Activated CD4-positive, alpha-beta T cell treated with anti-CD3 and anti-CD28 coated beads, Interleukin-2, amount 10 ng/mL, durations not matched to agents 24 days and 14 days (primary cell): ENCODE measurements at places on chromosomes 3 and 15. TPM values are rescaled to one million over a fixed set of nuclear protein-coding genes. Genes with fewer than 3 reads are reported as not detected.

The CFAP92 gene
- 0.17 TPM in 1 of 2 replicates, not detected in the other for total RNA-seq

DNA sequence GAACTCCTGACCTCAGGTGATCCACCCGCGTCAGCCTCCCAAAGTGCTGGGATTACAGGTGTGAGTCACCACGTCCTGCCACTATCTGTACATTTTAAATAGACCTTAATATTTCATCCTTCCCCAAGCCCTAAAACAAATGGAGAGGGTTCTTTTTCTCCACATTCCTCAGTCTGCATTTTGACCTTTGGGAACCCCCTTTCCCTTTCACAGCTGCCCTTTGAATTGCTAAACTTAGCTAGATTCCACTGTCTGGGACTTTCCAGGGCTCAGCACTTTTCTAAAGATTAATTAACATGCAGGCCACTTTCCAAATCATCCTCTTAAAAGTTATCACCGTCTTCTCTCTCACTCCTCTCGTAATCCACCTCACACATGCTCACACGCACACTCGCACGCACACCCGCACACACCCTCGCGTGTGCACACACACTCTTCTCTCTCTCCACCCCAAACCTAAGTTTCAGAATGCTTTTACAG is 124.2 kb downstream of the TMCO5A start:
- H3K27ac ChIP-seq, result no peak overlapping the region
- H3K36me3 ChIP-seq, result no peaks in the 10 kb centered on the region
- H3K27me3 ChIP-seq, result peaks cover 17% of the 10 kb centered on the region

GRCh38 chr3:53089511-53089910 is 40.7 kb downstream of the RFT1 start:
- DNase-seq, result no peak
- peaks cover 1% of the 10 kb centered on the region for H3K4me1 ChIP-seq
- peak overlapping the region; percentile 60 for H3K27ac ChIP-seq
- peaks cover 32% of the 10 kb centered on the region for H3K36me3 ChIP-seq
- H3K4me3 ChIP-seq, result no peak overlapping the region

DNA sequence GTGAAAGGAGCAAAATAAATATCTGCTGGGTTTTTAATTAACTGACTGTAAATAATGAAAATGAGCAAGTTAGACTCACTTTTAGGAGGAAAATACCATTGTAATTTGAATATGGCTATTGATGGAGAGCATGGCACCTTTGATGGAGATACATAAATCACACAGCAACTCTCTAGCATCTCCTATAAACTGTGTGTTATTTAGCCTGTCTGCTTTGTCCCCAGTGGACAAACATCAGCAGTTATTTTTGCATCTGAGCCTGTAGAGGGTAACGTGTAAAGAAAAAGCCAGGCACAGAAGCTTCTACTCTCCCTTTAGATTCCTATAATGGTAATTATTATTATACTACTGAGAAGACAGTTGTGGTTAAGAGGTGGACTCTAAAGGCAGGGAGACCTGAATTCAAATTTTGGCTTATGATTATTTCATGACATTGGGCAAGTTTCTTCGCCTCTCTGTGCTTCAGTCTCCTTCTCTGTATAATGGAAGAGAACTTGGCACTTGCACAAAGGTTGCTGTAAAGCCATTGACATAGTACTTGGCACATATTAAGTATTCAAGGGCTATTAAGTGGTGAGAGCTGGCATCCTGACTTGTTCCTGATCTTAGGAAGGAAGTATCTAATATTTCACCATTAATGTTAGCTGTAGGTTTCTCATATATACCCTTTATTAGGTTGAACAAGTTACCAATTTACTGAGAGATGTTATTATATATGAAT is 289.5 kb upstream of the TRIM42 start:
- H3K36me3 ChIP-seq, result no peaks in the 10 kb centered on the region
- H3K27me3 ChIP-seq, result no peaks in the 10 kb centered on the region
- no peak for DNase-seq
- H3K27ac ChIP-seq, result no peak overlapping the region
- H3K4me1 ChIP-seq, result no peaks in the 10 kb centered on the region

- H3K4me1 ChIP-seq, result peaks cover 5% of the 10 kb centered on the region
- DNase-seq, result no peak
- H3K36me3 ChIP-seq, result no peaks in the 10 kb centered on the region
- H3K27me3 ChIP-seq, result peaks cover 17% of the 10 kb centered on the region
Observed at GRCh38 chr15:69656271-69657030, 203.8 kb downstream of the RPLP1 start.

DNA sequence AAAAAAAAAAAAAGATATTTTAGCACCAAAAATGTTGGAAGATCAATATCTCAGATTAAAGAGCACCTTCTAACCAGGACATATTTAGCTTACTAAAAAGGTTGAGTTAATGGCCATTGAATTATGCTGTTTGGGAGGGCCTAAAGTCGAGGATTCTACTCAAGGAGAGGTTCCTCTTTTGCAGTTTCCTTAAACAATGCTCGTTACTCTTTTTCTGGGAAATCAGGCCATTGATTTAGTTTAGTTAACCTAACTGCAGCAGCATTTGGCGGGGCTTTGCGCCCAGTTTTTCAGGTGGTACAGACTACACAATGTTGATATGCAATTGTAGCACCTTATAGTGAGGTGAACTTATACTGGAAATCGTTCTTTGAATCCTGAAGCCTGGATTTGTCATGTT is 6.8 kb downstream of the ABHD2 start:
- H3K4me1 ChIP-seq, result peaks cover 27% of the 10 kb centered on the region
- DNase-seq, result no peak
- H3K36me3 ChIP-seq, result peaks cover 24% of the 10 kb centered on the region
- H3K27ac ChIP-seq, result no peak overlapping the region
- no peaks in the 10 kb centered on the region for H3K27me3 ChIP-seq
- H3K4me3 ChIP-seq, result no peak overlapping the region
